ENCODE measurements at places on chromosomes 4 and X. TPM values are rescaled to one million over a fixed set of nuclear protein-coding genes. Genes with fewer than 3 reads are reported as not detected.
A peak's percentile ranks its signal among the peaks of the same experiment; 100 is the strongest.

Gene GLUD2
- total RNA-seq: 0.74 TPM

Gene TCEAL5
- not detected for total RNA-seq

Gene ADAM29
- not detected for total RNA-seq

- no peak overlapping the region for H3K4me3 ChIP-seq
- no peak for DNase-seq
- H3K4me1 ChIP-seq: no peaks in the 10 kb centered on the region
- H3K27ac ChIP-seq: no peak overlapping the region
- H3K27me3 ChIP-seq: no peaks in the 10 kb centered on the region
These were observed 403.0 kb upstream of the CNKSR2 start for GRCh38 chrX:20971250-20971649.

- no peaks in the 10 kb centered on the region for H3K27me3 ChIP-seq
- DNase-seq: no peak
- H3K36me3 ChIP-seq: no peaks in the 10 kb centered on the region
- no peaks in the 10 kb centered on the region for H3K4me1 ChIP-seq
- H3K27ac ChIP-seq: no peak overlapping the region
These were observed 274.9 kb upstream of the GK2 start for GRCh38 chr4:79682801-79683530.

DNA sequence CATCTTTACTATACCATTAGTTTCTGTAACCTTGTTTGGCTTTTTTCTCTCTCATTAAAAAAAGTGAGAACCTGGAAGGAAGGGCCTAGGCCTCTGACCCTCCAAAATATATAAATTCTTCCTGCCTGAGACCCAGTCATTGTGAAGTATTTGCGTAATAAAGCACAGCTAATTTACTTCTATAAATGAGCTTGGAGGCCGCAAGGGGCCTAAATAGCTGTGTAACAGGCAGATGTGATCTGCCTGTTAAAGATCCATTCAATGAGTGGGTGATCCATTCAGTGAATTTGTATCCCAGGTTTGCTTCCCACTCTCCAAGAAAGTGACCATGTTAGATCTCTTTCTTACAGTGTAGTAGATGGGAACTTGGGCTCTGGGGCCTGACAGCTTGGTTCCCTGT is 595 bp upstream of the PYURF start:
- peak overlapping the region; percentile 82 for H3K27ac ChIP-seq
- peaks cover 6% of the 10 kb centered on the region for H3K4me1 ChIP-seq
- H3K27me3 ChIP-seq: no peaks in the 10 kb centered on the region
- H3K36me3 ChIP-seq: no peaks in the 10 kb centered on the region
- DNase-seq: no peak
- no peak overlapping the region for H3K4me3 ChIP-seq

DNA sequence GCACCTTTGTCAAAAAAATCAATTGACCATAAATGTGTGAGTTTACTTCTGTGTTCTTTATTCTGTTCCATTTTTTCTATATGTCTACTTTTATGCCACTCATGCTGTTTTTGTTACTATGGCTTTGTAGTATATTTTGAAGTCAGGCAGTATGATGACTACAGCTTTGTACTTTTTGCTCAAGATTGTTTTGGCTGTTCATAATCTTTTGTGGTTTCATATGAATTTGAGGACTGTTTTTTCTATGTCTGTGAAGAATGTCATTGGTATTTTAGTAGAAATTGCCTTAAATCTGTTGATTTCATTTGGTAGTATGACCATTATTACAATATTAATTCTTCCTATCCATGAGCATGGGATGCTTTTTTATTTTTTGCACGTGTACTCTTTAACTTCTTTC is 346.8 kb downstream of the PPP3CA start:
- H3K4me3 ChIP-seq: no peak overlapping the region
- no peaks in the 10 kb centered on the region for H3K27me3 ChIP-seq
- H3K4me1 ChIP-seq: no peaks in the 10 kb centered on the region
- no peaks in the 10 kb centered on the region for H3K36me3 ChIP-seq

DNA sequence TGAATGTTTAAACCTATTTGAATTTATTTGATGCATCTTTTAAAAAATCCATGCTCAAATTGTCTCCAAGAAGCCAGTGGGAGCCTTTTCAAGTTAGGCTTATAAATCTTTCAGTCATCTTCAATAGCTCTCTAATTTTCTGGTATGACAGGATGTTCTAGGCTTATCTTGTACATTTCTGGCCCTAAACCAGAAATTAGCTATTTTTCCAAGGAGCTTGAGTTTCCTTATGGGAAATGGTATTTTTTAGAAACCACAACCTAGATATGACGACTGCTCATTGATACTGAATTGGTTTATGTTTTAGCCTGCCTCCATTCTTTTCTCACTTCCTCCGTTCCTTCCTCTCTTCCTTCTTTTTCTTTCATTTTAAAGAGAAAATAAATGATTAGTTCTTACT is 172.3 kb downstream of the SPRY1 start:
- H3K27me3 ChIP-seq: no peaks in the 10 kb centered on the region
- no peaks in the 10 kb centered on the region for H3K4me1 ChIP-seq
- DNase-seq: no peak

- H3K36me3 ChIP-seq: no peaks in the 10 kb centered on the region
- H3K4me1 ChIP-seq: no peaks in the 10 kb centered on the region
- peak overlapping the region; percentile 50 for H3K27ac ChIP-seq
- peak; percentile 49 for DNase-seq
- H3K27me3 ChIP-seq: no peaks in the 10 kb centered on the region
- no peak overlapping the region for H3K4me3 ChIP-seq
These were observed 7.4 kb downstream of the HNRNPH2 start for GRCh38 chrX:101415180-101416145.

All from colonic mucosa (tissue), 4 donors.